AML-193 (cell line): ENCODE measurements at places on chromosomes 1 and 21.

- no peak for DNase-seq
Measured at GRCh38 chr1:92123868-92124267, 43.7 kb downstream of the BTBD8 start.

GRCh38 chr1:155003227-155003765 lies 694 bp downstream of the ZBTB7B start:
- DNase-seq: no peak

GRCh38 chr21:35138665-35139381 lies 89.7 kb upstream of the RUNX1 start:
- no peak for DNase-seq

DNA sequence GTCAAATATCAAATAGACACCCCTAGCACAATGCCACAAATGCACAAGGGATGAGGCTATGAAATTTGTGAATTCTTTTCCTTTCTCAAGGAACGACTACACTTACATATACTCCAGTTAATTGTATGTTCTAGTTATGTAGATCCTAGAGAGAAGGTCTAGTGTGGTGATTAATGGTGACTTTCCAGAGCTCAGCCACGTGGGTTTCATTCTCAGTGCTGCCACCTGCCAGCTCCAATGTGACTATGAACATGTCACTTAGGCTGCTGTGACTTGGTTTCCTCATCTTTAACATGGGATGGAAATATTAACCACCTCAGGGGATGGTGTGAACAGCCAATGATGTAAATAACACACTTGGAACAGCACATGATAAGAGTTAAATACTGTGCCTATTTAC lies 138.3 kb downstream of the APP start:
- DNase-seq: no peak

DNA sequence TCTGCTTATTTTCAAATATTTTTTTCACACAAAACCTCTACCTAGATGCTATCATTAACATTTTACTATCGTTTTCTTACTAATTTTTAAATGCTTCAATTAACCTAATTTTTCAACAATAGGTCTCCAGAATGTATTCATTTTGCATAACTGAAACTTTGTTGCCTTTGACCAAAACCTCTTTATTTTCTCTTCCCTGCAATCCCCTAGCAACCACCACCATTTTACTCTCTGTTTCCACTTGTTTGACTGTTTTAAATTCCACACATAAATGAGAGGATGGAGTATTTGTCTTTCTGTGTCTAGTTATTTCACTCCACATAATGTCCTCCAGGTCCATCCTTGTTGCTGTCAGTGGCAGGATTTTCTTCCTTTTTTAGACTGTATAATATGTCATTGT lies 9.5 kb upstream of the F13B start:
- no peak for DNase-seq

GRCh38 chr1:70893381-70893780 lies 154.2 kb downstream of the PTGER3 start:
- DNase-seq: no peak

- peak; percentile 9 for DNase-seq
Measured at GRCh38 chr1:203447151-203447550, 28.5 kb upstream of the PRELP start.

- no peak for DNase-seq
Measured at GRCh38 chr1:172178886-172179285, 241.6 kb upstream of the C1orf105 start.

DNA sequence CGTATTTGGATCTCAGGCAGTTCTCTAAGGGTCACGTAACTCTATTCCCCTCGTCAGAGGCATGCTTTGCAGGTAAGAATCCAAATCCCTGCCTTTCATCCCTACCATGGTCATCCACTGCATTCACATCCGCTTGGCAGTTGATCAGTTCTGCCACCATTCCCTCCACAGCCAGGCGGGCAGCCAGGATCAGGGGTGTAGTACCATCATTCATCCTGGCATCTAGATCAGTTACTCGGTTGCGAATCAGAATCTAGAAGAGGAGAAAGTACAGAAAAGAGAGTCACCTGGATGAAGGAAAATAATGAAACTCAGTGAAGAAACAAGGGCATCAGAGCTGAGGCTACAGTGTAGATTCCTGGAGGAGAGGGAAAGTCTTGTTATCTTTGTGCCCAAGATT lies 22.0 kb upstream of the ADAM30 start:
- no peak for DNase-seq

- no peak for DNase-seq
Measured at GRCh38 chr1:20830378-20830777, 43.3 kb upstream of the HP1BP3 start.

DNA sequence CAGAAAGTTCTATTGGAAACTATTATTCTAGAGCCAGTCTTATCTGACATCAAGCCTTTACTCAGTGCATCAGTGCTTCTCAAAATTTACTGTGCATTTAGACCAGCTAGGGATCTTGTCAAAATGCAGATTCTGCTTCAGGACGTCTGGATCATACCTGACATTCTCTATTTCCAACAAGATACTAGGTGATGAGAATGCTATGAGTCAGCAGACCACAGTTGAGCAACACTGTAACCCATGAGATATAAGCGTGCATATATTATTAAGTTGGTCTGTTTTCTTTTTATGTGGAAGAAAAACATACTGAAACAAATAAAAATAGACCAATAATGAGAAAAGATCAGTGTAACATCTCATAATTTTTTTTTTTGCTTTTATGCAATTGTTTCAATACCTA lies 40.4 kb upstream of the KCNH1 start:
- no peak for DNase-seq

GRCh38 chr1:221945669-221946068 lies 203.8 kb upstream of the DUSP10 start:
- no peak for DNase-seq

GRCh38 chr21:38269576-38269936 lies 12.8 kb downstream of the KCNJ15 start:
- no peak for DNase-seq

DNA sequence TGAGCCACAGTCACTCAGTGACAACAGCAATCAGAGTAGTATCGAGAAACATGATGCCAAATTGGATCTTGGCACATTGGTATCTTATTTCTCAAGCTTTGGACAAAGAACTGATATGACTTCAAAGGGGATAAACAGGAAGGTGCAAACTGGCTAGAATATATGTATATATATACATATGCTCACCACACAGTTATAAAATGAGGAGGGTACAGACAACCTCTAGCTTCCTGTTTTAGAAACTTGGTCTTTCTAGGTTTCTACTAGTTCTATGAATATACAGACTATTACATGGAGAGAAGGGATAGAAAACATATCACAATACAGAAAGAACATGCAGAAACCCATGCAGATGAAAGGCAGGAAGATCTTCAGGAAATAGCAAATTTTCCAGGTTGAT lies 292.1 kb upstream of the SNX7 start:
- no peak for DNase-seq

GRCh38 chr1:99266726-99267125 lies 2.4 kb downstream of the PLPPR4 start:
- DNase-seq: no peak
